NCI-H2081 treated with DMSO at 0.1 percent for 48 hours (cell line): ENCODE measurements at places on chromosomes 16 and 17.

DNA sequence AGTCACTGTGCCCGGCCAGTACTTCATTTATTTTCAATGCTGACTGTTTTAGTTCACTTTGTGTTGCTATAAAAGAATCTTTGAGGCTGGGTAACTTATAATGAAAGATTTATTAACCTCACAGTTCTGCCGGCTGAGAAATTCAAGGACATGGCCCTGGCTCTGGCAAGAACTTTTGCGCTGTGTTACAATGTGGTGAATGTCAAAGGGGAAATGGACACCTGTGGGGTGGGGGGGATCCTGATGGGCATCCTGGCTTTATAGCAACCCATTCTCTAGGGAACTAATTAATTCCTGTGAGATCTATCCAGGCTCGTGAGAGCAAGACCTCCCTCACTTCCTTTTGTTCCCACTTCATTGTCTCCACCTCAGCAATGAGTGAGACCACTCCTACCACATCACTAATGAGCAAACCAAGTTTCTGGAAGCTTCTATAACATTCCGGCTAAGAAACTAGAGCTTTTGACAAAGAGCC, 17.1 kb upstream of the CDH3 start:
- DNase-seq: no peak

GRCh38 chr17:82216301-82217119, 3.9 kb upstream of the CCDC57 start:
- DNase-seq: no peak

DNA sequence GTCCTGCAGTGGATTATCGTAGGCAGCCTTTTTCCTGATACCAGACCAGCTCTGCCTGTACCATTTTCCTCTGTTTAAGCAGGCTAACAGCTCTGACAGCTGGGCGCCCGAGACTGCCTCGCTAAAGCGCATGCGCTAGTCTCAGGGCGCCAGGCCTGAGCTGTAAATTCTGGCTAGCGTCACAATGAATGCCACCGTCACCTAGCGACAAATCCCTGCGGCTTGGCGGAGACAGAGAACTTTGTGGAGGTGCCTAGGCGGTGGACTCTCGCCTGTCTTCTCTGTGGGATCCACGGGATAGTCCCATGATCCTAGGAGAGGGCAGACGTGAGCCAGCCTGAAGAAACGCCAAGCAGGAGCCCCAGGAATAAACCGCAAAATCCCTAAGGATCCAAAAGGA, 573.9 kb downstream of the KCNJ18 start:
- no peak for DNase-seq

GRCh38 chr17:42676424-42677011, at the start of gene PLEKHH3:
Gene PLEKHH3, minus strand, starts transcription at chr17:42676994. Its CDS starts 431 bp downstream, at chr17:42676563.
- no peak for DNase-seq

GRCh38 chr16:12516621-12517309, 286.9 kb downstream of the CPPED1 start:
- no peak for DNase-seq

- DNase-seq: no peak
These were observed 7.3 kb downstream of the RGS11 start for GRCh38 chr16:268141-269053.

DNA sequence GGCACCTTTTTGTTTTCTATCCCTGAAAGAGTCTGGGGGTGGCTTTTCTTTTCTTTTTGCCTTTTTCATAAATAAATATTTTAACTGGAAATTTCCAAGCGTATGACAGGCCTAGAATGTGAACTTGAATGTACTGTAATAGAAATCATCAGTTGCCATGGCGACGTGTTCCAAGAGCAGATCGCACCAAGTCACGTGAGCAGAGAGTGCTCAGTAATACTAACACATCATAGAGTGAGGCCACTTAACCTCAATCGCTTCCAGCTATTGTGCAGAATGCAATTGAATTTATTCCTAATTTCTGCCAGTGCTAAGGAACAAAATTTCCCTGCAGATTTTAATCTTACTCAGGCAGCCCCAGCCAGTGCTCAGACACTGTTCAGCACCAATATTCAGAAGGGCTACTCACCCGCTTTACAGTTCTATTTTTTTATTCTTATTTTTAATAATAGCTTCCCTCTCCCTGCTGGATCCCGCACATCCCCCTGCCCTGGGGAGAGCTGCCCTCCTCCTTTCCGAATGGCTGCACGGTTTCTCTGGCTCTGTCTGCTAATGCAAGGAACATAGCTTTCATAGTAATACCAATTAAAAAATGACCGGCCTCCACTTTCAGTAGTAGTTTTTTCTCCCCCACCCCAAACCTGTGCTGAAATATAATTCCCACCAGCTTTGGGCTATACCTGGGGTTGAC, 26.2 kb upstream of the PMFBP1 start:
- DNase-seq: no peak

GRCh38 chr16:66746048-66746447, 5.4 kb downstream of the DYNC1LI2 start:
- no peak for DNase-seq

- DNase-seq: no peak
These were observed 1.5 kb upstream of the BAIAP3 start for GRCh38 chr16:1331712-1332617.

GRCh38 chr16:57265850-57266530, 18.5 kb downstream of the PLLP start:
- DNase-seq: no peak

DNA sequence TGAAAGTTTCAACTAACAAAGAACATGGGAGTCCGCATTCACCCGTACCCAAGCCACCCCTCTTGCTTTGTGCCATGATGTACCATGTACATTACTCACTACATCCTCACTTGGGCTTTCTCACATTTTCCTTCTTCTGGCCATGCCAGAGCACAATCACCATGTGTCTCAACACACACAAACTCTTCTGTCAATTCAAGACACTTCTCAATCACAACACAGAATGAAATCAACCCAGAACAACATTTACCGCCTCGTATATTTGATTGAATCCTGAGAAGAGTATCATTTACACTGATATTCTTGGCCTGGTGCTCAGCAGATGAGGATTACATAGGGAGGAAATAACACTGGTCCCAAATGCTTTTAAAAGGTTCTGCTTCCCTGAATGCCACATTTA, 4.5 kb downstream of the ADAMTS18 start:
- DNase-seq: no peak

GRCh38 chr17:10777131-10777807, 26.6 kb downstream of the TMEM238L start:
- DNase-seq: no peak

GRCh38 chr16:79845734-79846135, 245.2 kb upstream of the MAF start:
- DNase-seq: no peak

GRCh38 chr16:278863-279366, 1.5 kb upstream of the ARHGDIG start:
- no peak for DNase-seq

DNA sequence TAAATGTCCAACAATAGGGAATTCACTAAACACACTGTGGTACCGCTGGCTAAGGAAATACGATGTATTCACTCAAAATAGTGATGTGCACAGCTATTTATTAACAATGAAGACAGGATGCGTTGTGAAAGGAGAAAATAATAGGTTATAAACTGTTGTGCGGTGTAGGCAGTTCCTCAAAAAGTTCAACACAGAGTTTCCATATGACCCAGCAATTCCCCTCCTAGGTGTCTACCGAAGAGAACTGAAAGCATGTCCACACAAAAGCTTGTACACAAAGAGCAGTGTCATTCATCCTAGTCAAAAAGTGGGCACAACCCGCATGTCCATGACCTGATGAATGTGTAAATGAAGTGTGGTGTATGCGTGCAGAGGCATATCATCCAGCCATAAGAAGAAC, 1.2 kb upstream of the CES1 start:
- DNase-seq: no peak

GRCh38 chr17:49292901-49293300, 62.3 kb upstream of the PHOSPHO1 start:
- DNase-seq: no peak

GRCh38 chr17:27216836-27217235, 77.1 kb upstream of the WSB1 start:
- no peak for DNase-seq

- no peak for DNase-seq
These were observed 28.5 kb upstream of the SLC7A5 start for GRCh38 chr16:87897521-87898505.

DNA sequence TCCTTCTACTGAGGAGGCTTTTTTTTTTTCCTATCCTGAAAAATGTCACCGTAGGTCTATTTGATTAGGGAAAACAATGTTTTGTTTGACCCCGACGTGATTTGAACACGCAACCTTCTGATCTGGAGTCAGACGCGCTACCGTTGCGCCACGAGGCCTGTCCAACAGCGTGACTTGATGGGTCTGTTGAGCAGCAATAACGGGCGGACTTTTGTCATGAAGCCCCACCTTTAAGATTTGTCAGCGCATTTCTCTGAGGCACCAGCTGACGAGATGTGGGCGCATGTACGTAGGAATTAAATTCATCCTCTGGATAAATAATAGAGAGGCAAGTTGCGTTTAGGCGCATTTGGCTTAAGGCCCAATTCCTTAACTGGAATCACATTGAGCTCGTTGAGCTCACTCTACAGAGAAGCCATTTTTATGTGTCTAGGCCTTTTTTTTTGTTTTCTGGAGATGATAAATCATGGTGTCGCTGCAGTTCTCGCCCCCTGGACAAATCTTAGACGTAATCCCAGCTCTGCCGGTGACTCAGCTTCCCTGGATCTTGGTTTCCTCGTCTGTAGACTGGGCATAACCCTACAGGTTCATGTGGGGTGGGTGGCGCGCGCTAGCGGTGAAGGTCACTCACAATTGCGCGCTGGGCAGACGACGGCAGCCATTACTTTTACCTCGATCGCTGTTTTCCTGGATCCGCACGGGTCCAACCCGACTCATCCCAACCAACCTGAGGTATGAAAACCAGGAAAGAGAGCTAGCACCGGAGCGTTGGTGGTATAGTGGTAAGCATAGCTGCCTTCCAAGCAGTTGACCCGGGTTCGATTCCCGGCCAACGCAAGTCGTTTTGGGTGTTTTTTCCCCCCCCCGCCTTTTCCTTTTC, 10.6 kb upstream of the AURKB start:
- peak; percentile 66 for DNase-seq

DNA sequence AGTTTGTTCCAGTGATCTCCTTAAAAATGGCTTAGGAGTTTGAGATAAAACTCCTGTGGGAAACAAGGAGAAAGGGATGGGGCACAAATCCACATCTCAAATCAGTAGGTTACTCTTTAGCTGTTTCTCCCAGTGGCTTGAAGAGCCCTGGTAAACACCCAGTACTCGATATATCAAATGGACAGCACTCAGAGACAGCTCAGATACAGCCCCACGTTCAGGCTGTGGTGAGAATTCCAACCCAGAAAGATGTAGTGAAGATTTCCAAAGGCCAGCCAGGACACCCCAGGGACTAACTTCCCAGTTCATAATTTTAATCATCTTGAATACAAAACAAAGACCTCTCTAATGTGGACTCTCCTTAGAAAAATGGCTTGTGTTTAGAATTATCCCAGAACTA, 6.4 kb upstream of the VEZF1 start:
- no peak for DNase-seq

DNA sequence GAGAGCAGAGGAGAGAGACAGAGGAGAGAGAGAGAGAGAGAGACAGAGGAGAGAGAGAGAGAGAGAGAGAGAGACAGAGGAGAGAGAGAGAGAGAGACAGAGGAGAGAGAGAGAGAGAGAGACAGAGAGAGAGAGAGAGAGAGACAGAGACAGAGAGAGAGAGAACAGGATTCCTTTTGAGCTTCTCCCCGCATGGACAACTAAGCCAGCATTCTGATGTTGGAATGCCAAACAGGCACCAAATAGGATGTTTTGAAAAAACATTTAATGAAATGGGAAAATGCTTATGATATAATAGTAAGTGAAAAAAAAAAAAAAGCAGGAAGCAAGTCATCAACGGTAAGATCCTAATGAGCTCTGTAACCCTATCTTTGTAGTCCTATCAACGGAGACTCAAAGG, 60.7 kb downstream of the ARSG start:
- no peak for DNase-seq

- no peak for DNase-seq
These were observed 8.5 kb downstream of the FNDC8 start for GRCh38 chr17:35129973-35130351.

DNA sequence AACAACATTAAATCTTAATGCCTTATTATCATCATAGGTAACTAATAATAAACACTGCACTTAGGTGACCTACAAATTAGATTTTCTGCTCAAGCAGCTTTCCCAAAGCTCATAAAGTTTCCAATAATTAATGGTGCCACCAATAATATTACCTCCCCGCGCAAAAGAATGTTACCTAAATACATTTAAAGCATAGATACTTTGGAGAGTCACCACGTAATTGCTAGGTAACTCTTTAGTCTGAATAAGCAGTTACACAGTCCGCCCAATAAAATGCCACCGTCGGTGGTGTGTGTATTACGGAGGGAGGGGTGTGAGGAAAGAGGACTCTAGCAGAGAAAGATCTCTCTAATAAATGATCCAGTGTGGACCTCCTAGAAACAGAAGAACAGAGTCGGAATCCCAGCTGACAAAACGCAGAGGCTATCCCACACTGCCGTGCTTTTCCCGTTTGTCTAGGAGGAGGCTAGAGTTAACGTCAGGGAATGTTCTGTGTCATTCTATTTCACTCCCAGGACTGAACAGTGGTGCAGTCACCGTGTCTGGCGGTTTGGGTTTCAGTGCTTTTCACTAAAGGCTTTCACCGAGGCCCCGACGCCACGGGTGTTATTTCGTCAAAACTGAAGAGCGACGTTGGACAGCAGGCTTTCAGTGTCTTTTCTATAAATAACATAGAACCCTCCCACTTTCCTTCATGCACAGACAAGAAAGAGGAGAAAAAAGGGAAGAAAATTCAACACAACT, 630 bp downstream of the RNFT1 start:
- no peak for DNase-seq

GRCh38 chr17:7072406-7072805, 7.6 kb downstream of the CLEC10A start:
- no peak for DNase-seq

DNA sequence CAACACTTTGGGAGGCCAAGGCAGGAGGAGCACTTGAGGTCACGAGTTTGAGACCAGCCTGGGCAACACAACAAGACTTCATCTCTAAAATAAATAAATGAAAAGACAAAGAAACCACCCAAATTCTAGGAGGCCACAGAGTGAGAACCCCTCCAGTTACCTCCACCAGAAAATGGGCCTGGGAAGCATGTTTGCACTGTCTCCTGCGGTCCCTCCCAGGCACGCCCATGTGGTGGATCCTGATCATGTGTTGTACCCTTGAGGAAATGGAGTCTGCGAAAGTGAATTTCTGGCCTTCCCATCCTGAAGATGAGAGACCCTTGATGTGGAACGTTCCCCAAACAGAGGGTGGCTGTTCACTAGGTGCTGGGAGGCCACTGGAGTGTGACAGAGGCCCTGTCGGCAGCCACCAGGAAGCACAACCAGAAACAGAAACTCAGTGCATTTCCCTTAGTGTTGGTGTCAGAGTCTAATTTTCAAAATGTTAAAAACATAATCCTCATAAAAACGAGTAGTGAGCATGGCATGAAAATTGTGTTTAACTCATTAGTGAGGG, 19.2 kb upstream of the USP22 start:
- no peak for DNase-seq

DNA sequence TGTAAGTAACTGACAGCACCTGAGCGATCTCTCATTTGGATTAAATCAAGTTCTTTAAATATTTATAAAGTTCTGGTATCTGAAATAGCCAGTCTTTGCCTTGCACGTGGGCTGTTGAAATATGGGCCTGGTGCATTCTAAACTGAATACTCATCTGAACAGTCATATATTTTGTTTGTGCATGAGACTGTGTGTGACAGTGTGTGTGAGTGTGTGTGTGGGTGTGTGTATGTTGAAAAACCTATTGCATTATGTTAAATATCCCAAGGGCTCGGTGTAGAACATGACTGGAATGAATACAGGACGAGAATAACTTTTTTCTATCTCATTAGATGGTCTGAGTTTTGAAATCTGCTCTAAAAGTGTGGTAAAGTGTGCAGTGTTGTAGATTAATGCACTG, 82.4 kb upstream of the TOX3 start:
- no peak for DNase-seq

- DNase-seq: no peak
These were observed 11.8 kb upstream of the SLFN13 start for GRCh38 chr17:35460354-35460851.
